ENCODE measurements at places on chromosomes 1 and 21. TPM values are rescaled to one million over a fixed set of nuclear protein-coding genes. Genes with fewer than 3 reads are reported as not detected.

DNA sequence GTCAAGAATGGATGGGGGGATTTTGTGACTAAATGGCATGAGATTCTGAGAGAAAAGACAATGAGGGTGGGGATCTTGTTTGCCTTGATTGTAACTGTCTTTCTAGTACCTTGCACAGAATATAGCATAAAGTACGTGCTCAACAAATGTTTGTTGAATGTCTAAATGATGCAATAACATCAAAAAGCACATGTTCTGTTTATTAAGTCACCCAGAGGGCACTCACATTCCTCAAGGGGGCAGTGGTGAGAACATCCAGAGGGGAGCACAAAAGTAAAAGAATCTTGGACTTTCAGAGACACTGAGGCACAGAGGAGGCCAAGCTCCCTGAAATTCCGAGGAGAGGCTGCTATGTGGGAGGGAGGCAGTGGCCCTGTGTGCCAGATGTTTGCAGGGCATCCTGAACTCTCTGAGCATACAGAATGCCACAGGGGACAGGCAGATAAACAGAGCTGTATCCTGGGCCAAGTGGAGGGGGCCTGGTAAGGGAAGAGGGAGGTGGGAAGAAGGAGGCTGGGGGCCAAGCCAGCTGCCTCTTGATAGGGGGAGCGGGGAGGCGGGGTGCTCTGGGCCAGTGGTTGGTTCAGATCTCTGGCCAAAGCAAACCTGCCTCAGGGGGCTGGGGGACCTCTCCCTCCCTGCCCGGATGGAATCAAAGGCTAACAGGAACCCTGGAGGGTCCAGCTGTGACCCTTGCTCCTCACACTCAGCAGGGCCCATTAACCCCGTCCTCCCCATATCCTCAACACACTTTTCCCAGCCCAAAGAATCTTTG, 6.5 kb upstream of the ATP1A2 start:
- no peak overlapping the region for H3K4me3 ChIP-seq
- peaks cover 19% of the 10 kb centered on the region for H3K4me1 ChIP-seq
- H3K27ac ChIP-seq: peak overlapping the region; percentile 28
- H3K27me3 ChIP-seq: peaks cover 21% of the 10 kb centered on the region
- no peak for DNase-seq

DNA sequence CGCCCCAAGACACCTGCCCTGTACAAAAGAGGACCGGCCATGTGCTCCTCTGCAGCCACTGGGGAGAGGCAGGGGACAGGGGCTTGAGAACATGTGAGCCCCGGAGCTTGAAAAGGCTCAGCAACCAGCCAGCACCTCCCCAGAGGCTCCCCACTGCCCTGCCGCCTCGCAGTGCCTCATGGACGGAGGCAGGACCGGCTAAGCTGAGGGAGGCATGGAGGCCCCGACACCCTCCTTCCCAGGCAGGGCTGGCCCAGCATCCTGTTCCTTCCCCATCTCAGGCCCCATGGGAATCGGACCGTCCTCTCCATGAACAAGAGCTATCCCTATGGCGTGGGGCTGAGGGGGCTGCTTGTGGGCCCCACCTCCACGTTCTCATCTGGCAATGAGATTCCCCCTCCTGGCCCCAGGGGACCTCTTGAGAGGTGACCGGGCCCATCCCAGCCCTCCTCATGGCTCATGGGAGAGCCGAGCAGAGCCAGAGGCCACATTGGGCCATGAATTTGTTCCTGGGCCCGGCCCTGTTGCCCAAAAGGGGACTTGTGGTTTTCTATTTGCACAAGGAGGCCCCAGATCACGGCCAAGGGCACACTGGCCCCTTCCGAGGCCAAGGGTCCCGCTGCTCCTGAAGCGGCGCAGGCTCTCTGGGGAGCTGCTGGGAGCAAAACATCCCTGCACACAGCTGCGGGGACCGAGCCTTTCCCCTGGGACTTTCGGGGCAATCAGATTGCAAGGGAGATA, 65.2 kb upstream of the ARHGEF16 start:
- H3K4me3 ChIP-seq: no peak overlapping the region
- no peak for DNase-seq
- H3K36me3 ChIP-seq: peaks cover 4% of the 10 kb centered on the region
- H3K27ac ChIP-seq: no peak overlapping the region
- peaks cover 17% of the 10 kb centered on the region for H3K4me1 ChIP-seq

The OR2M3 gene
- not detected for total RNA-seq

- H3K36me3 ChIP-seq: no peaks in the 10 kb centered on the region
- no peaks in the 10 kb centered on the region for H3K27me3 ChIP-seq
- DNase-seq: no peak
These were observed 135.2 kb downstream of the PSMG1 start for GRCh38 chr21:39048064-39048463.

DNA sequence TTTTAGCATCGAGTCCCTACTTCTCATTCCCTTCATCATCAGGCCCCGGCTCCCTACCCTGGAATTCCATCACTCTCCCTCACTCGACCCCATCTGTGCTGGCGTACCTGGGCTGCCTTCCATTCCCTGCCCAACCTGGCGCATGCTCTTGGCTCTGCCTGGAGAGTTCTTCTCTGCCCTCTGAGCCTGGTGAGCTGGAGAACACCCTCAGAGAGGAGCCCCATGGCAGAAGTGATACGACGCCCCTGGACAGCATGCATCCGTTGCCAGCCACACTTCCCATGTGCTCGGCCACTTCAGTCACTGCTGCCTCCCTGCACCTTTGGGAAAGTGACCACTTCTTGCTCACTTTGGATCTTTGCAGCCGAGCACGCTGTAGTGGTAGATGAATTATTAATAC, 30.1 kb downstream of the OLFML2B start:
- no peaks in the 10 kb centered on the region for H3K27me3 ChIP-seq
- H3K27ac ChIP-seq: no peak overlapping the region
- H3K4me3 ChIP-seq: no peak overlapping the region
- H3K4me1 ChIP-seq: peaks cover 5% of the 10 kb centered on the region
- peaks cover 63% of the 10 kb centered on the region for H3K36me3 ChIP-seq

The SLC9C2 gene
- not detected for total RNA-seq

- H3K27me3 ChIP-seq: no peaks in the 10 kb centered on the region
- H3K4me3 ChIP-seq: no peak overlapping the region
- DNase-seq: no peak
- H3K36me3 ChIP-seq: peaks cover 7% of the 10 kb centered on the region
These were observed 172.9 kb downstream of the DISC1 start for GRCh38 chr1:231799363-231799986.

The DISC1 gene
- total RNA-seq: 7.1 TPM

The TMEM201 gene
- total RNA-seq: 10.6 TPM

DNA sequence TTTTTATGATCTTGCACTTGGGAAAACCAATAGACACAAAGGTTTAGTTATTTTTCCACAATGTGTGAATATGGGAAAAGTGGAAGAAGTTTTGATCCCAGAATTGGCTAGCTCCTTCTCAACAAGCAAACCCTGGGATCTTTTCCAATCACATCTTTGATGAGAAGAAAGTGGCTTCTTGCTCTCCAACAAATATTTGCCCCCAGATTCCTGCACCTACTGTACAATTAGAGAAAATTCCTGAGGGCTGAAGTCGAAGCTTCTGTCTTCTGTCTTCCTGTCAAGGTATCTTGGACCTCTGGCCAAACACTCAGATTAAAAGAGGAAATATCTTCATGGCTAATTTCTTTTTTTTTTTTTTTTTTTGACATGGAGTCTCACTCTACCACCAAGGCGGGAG, 113.1 kb upstream of the SLC45A1 start:
- no peak overlapping the region for H3K4me3 ChIP-seq
- H3K27me3 ChIP-seq: no peaks in the 10 kb centered on the region
- H3K4me1 ChIP-seq: peaks cover 63% of the 10 kb centered on the region
- DNase-seq: no peak
- no peaks in the 10 kb centered on the region for H3K36me3 ChIP-seq

DNA sequence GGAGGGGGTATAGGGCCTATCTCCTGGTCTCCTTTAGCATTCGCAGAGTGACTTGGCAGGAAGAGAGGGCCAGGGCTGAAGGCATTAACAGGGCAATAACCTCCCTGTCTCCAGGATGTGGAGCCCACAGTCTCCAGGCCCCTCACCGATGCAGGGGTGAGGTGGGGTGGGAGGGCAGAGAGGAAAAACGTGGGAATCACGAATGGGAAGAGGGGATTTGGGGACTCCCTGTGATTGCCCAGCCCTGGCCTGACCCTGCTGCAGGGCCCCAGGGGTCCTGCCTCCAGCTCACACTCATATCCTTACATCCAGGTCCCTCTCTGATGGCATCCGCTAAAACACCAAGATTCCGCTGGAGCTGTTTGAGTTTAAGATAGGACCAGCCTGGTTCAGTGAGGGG, 14.6 kb downstream of the TFAP2E start:
- no peak for DNase-seq
- no peaks in the 10 kb centered on the region for H3K4me1 ChIP-seq
- no peaks in the 10 kb centered on the region for H3K27me3 ChIP-seq
- no peak overlapping the region for H3K27ac ChIP-seq
- H3K36me3 ChIP-seq: peaks cover 3% of the 10 kb centered on the region
- no peak overlapping the region for H3K4me3 ChIP-seq

DNA sequence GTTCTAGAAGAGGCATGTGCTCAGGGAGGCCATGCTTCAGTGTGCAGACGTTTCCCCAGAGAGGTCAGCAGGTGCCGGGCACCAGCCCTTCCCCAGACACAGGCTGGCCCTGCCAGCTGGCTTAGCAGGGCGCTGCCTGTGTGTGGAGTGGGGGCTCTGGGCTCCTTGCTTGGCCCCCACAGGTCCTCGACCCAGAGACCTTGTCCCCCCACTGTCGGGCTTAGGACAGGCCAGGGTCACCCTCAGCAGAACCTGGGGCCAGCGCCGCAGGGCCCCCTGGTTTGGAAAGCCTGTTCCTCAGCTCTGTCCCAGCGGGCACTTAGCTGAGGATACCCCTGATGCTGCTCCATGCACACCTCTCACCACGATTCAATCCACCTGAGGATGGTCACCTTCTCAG, 172.3 kb upstream of the ARHGEF16 start:
- peaks cover 3% of the 10 kb centered on the region for H3K27me3 ChIP-seq

- no peaks in the 10 kb centered on the region for H3K27me3 ChIP-seq
- H3K4me1 ChIP-seq: peaks cover 92% of the 10 kb centered on the region
- H3K27ac ChIP-seq: peak overlapping the region; percentile 65
- DNase-seq: no peak
These were observed 14.2 kb downstream of the PRRX1 start for GRCh38 chr1:170678027-170678600.

- DNase-seq: peak; percentile 91
- H3K4me1 ChIP-seq: peaks cover under 1% of the 10 kb centered on the region
- H3K4me3 ChIP-seq: no peak overlapping the region
- no peak overlapping the region for H3K27ac ChIP-seq
- H3K36me3 ChIP-seq: no peaks in the 10 kb centered on the region
- no peaks in the 10 kb centered on the region for H3K27me3 ChIP-seq
These were observed 20.1 kb upstream of the COL16A1 start for GRCh38 chr1:31723828-31724359.

DNA sequence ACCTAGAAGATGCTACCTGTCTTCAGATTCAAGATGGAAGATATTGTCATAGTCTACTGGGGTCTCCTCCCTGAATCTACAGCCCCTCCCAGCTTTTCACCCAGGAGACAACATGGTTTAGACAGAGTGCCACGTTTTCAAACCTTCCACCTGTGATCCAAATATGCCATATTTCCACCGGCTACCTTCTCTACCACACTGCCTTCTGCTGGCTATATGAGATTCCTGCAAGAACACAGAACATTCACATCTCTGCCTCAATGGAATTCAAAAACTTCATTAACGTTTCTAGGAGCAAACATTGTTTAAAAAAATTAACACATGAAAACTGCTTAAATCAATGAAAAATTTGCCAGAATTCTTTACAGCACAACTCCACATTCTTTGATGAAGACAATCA, 12.9 kb upstream of the LELP1 start:
- DNase-seq: no peak
- H3K4me1 ChIP-seq: no peaks in the 10 kb centered on the region
- H3K36me3 ChIP-seq: no peaks in the 10 kb centered on the region
- no peak overlapping the region for H3K27ac ChIP-seq
- no peaks in the 10 kb centered on the region for H3K27me3 ChIP-seq

The PLEKHN1 gene
- total RNA-seq: 0.38 TPM

The CLCA4 gene
- not detected for total RNA-seq

The ZZZ3 gene
- 34.6 TPM for total RNA-seq
